Endodermal cell (in vitro differentiated cells): ENCODE measurements at places on chromosomes 7 and 10.

DNA sequence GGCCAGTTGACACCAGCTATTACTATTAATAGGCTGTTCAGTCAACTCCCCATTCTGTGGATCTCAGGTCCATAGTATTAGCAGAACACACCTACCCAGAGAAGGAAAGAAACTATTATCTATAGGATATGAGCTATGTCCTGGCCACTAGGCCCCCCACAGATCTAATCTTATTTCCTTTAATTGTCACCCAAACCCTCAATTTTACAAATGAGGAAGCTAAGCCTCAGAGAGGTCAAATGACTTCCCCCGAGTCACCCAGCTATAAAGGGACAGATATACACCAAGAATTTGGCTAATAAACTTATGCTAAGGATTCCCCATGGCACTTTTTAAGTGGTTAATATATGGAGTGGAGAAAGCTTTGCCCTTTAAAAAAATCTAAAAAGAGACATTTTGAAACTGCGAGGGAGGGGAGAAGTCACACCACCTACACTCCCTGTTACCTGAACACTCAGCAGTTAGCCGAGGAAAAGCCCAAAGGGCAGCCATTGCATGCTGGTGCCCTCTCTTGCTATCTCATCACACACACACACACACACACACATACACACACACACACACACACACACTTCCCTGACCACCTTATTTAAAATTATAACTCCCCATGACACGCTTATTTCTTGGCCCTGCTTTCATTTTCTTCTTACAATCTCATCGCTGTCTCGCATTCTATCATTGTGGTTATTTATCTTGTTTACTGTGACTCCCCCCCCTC, 157.0 kb upstream of the ADO start:
- no peak for DNase-seq

- no peak for DNase-seq
Observed at GRCh38 chr10:18608596-18608995, 42.8 kb downstream of the NSUN6 start.

DNA sequence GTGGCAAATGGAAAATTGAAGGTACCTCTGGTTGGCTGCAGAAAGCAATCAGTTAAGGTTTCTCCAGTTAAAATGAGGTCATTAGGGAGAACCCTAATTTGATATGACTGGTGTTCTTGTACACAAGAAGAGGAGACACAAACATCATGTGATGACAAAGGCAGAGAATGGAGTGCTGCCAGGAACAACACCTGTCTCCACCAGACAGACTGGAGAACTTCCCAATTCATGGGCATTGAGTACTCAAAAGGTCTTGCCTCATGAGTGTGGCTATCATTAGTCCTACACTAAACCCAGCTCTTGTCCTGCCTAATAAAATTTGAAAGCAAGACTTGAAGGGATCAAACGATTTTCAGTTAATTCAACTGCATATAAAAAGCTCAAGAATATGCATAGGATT, 152.6 kb downstream of the PTPN20 start:
- DNase-seq: no peak

DNA sequence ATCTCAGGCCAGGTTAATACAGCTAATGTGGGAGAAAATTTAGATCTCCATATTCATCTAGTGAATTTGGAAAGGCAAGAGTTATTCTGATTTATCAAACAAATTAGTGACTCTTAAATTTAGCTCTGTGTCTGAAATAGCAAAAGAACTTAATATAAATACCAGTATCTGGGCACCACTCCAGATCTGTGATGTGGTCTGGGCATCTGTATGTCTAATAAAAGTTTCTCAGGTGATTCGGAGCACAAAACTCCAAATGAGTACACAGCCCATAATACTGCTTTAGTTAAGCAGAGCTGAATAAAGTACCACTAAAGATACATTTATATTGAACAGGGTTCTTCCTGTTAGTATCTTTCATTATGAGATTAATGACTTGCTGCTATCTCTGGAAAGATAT, 261.4 kb downstream of the BAMBI start:
- DNase-seq: no peak

DNA sequence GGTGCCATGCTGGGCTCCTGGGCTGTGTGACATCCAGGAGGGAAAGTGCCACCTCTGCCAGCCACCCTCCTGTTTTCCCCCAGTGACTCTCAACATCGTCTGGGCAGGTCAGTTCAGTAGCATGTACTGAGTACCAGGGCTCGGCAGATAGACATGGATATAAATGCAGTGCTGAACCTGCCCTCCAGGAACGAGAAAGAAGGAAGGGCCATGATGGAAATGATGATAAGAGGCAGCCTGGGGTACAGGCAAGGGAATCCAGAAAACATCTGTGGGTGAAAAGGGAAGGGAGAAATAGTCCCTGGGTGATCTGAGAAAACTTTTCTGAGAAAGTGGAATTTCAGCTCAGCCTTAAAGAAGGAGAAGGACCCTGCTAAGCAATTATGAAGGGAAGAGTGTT, 12.1 kb downstream of the CNNM1 start:
- DNase-seq: no peak

- DNase-seq: peak; percentile 79
Observed at GRCh38 chr7:150942001-150942590, 36.0 kb downstream of the KCNH2 start.

DNA sequence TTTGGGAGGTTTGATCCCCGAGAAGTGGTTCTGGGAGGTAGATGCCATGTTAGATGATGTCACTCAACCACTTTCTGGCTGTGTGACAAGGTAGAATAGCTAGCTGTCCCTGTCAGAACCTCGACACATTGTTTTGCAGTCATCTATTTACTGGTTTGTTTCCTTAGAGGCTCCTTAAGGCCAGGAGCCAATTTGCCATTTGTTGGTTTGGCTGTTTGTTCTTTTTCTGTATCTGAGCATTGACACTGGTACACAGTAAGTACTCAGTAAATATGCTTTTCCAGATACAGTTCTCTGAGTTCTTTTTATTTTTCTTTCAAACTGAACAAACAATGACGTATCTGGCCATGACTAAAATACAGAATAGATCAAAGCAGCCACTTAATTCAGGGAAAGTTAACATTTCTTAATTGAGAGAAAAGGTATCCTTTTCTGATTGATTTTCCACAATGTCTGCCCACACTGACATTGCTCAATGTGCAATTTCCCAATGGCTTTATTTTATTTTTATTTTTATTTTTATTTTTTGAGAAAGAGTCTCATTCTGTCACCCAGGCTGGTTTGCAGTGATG, 121.6 kb downstream of the SPAG6 start:
- DNase-seq: no peak
